ENCODE measurements at places on chromosomes 1 and 21.

- DNase-seq = peak; percentile 18
Observed at GRCh38 chr1:6108937-6109614, 63.4 kb downstream of the KCNAB2 start.

- DNase-seq = no peak
Observed at GRCh38 chr1:2476061-2476999, at the start of gene PLCH2. Gene PLCH2 (plus strand): TSS chr1:2476289. CDS start chr1:2476589, 300 bp downstream.

- no peak for DNase-seq
Observed at GRCh38 chr1:41762777-41763176, 155.9 kb downstream of the HIVEP3 start.

GRCh38 chr1:27409669-27410068 is 17.2 kb downstream of the GPR3 start:
- DNase-seq = no peak

DNA sequence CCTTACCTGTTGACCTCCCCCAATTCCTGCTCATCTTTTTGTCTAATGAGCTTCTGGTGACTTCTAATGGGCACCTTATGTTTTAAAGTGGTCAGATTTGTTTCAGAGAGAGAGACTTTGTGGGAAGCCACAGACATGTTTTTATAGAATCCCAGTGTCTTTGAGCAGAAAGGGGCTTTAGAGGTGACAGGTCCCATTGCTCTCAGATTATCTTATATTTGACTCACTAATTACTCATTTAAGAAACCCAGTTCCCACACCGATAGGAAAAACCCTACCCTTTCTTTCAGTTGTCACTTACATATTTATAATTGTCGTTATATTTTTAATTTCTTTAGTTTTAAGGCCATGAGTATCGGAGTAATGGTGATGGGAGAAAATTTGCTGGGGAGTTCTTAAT is 215.5 kb downstream of the CAMTA1 start:
- no peak for DNase-seq

DNA sequence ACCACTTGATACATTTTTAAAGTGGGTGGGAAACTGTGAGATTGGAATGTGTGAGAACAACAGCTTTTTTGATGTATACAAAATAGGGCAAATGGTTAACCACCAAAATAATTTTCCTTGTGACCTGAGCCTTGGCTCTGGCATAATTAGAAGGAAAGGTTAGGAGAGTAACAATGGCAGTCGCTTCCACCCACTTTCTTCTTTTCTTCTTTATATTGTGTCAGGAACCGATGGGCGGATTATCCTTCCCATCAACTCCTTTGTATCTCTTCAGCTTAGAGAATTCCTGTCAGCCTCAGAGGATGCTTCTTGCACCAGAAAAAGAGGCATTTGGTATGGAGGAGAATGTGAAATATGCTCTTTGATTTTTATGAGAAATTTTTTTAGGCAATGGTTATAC is 90.6 kb downstream of the SDCCAG8 start:
- no peak for DNase-seq
